ENCODE measurements at places on chromosomes 11 and 22.
A peak's percentile ranks its signal among the peaks of the same experiment; 100 is the strongest.

DNA sequence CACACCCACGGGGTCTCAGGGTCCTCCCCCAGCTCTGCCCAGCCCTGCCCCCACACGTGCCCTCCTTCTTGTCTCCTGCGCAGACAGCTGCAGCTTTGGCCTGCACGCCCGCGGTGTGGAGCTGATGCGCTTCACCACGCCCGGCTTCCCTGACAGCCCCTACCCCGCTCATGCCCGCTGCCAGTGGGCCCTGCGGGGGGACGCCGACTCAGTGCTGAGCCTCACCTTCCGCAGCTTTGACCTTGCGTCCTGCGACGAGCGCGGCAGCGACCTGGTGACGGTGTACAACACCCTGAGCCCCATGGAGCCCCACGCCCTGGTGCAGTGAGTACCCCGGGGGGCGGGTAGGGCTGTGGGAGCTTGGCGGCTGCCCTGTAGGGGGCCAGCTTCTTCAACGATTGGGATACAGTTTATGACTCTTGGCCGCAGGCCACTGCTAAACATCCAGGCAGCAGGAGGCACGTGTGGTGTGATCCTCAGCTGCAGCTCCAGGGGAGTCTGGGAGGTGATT is 30.8 kb downstream of the ST14 start:
- DNase-seq, result no peak

DNA sequence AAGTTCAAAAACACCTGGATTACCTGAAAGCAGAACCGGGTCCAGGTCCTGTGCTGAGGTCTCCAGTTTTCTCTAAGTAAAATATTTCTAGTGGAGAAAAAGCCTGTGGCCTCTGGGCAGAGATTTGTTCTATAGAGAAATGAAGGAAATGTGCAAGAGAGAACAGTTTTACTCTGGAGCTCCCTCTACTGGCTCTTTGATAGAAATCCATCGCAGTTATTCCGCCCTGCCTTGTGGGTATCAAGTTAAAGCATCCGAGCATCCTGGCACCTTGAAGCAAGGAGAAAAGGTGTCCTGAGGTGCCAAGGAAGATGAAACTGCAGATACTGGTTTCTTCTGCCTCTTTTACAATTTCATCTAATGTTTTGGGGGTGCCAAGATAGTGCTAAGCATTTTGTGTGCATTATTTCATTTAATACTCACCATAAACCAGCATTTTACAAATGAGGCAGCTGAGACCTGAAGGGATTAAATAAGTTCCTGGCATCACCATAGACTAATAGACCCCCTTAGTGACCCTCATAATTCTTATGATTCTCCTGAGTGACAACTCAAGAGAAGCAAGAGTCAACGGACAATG is 113.1 kb upstream of the HSD17B12 start:
- no peak for DNase-seq

- no peak for DNase-seq
Observed at GRCh38 chr11:90197377-90197776, 25.5 kb downstream of the CHORDC1 start.

GRCh38 chr22:50599816-50600455 is 657 bp upstream of the MAPK8IP2 start:
- DNase-seq, result peak; percentile 36

- DNase-seq, result no peak
Observed at GRCh38 chr11:115377882-115378296, 126.3 kb downstream of the CADM1 start.

- no peak for DNase-seq
Observed at GRCh38 chr22:46509416-46510089, 27.9 kb downstream of the CELSR1 start.

GRCh38 chr11:110311783-110312579 is 15.6 kb upstream of the RDX start:
- no peak for DNase-seq

GRCh38 chr11:112941104-112941503 is 20.1 kb upstream of the NCAM1 start:
- DNase-seq, result no peak

DNA sequence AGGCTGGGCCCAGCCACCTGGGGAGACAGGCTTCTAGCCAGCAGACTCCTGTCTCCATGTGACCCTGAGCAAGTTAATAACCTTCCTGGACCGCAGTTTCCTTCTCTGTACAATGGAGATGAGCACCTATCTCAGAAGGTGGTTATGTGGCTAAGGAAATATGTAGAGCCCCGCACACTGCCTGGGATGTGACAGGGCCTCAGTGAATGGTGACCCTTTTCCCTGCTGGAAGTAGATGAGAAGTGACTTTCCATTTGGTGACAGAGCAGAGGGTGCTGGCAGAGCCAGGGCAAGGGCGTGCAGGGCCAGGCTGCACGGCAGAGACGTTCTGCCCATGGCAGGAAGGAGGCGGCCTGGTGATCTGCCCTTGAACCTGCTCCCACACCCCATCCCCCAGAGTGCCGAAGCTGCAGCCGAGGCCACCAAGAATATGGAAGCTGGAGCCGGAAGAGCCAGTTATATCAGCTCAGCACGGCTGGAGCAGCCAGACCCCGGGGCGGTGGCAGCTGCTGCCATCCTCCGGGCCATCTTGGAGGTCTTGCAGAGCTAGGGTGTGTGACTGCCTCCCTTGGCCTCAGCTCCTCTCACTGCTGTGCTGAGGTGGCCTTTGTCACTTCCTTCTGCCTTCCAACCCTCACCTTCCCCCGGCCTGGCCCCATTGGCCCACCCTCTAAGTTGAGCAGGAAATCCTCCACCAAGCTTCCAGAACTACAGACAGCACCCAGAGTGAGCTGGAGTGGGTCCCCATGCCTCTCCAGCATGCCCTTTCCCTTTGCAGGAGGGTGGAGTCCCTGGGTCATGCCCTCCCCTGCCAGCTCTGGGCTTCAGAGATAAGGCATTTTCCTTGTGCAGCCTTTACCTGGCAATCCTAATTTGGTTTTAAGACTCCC is 13.2 kb downstream of the TKFC start:
- DNase-seq, result no peak

GRCh38 chr11:74686792-74687191 is 44.4 kb downstream of the CHRDL2 start:
- no peak for DNase-seq

- no peak for DNase-seq
Observed at GRCh38 chr11:83648610-83649527, 362.7 kb upstream of the CCDC90B start.

- DNase-seq, result no peak
Observed at GRCh38 chr11:58640386-58641023, 18.0 kb downstream of the CNTF start.

DNA sequence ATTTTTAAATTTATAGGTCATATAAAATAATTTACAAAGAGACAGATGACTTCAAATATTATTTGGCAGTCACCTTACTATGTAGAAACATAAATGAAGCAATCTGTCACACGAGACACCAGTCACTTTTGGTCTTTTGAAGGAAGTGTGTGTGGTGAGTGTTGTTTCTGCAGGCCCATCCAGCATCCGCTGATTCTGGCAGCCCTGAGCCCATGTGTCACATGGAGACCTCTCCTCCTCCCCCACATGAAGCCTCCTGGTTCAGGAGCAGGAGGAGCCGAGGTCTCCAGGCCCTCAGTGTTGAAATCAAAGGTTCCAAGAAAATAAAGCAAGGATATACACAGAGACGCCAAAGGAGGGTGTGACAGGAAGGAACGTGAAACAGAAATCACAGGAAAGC is 60.1 kb downstream of the ARFGAP3 start:
- DNase-seq, result no peak

GRCh38 chr11:110349138-110349996 is 53.0 kb upstream of the RDX start:
- peak; percentile 7 for DNase-seq

- no peak for DNase-seq
Observed at GRCh38 chr22:30863081-30863833, 105.3 kb downstream of the MORC2 start.

GRCh38 chr11:60966890-60967289 is 4.6 kb upstream of the CD6 start:
- no peak for DNase-seq

- no peak for DNase-seq
Observed at GRCh38 chr22:46806794-46807193, 44.3 kb downstream of the TBC1D22A start.

- DNase-seq, result no peak
Observed at GRCh38 chr11:62204430-62204829, 4.0 kb upstream of the SCGB2A1 start.

DNA sequence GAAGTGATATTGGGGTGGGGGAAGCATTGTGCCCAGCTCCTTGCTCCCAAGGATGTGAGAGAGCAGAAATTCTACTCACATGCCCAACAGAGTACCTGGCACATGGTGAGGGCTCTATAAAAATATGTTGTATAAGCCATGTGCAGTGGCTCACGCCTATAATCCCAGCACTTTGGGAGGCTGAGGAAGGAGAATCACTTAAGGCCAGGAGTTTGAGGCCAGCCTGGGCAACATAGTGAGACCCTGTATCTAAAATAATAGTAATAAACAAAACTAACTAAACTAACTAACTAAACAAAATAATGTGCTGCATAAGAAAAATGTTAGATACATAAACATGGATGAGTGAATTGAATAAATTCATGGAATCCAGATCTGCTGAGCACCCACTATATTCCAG is 33.2 kb upstream of the LRRC32 start:
- no peak for DNase-seq

DNA sequence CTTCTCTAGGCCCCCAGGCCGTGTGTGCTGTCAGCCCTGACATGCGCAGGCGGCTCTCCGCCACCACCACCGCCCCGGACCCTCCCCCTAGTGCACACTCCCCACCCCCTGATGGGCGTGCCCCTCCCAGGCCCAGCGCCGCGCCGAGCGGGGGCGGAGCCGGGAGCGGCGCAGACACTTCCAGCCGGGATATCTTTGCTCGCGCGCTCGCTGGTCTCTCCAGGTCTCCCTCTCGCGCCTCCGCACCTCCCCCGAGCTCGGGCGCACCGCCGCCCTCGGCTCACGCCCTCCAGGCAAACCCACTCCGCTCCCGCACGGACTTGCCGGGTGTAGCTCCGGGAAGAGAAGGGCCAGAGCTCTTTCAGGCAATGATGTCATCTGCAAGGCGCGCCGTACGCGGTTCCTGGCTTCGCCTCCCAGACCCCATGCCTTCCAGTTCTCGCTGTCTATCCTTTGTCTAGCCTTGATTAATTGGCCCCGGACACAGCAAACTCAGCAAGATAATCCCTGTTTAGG is at the start of gene SCN3B:
Gene SCN3B (minus strand): TSS at position 59 of the 516 bp plus-strand sequence. CDS start 823 bp downstream, outside the sequence.
- DNase-seq, result no peak

GRCh38 chr11:112565551-112565950 is 304.9 kb upstream of the PLET1 start:
- no peak for DNase-seq

GRCh38 chr11:132977746-132978145 is 554.6 kb downstream of the OPCML start:
- DNase-seq, result no peak

GRCh38 chr11:64251016-64251752 is at the start of gene PLCB3:
Gene PLCB3, plus strand, starts transcription at chr11:64251530. Its CDS starts 120 bp downstream, at chr11:64251650.
- DNase-seq, result no peak

GRCh38 chr11:64501500-64502427 is 89.3 kb upstream of the SLC22A12 start:
- DNase-seq, result no peak

GRCh38 chr11:62880231-62880802 is 379 bp upstream of the SLC3A2 start:
- DNase-seq, result no peak

- DNase-seq, result no peak
Observed at GRCh38 chr11:45400591-45400990, 114.5 kb upstream of the SYT13 start.

- DNase-seq, result no peak
Observed at GRCh38 chr11:41458154-41458553, 1.3 kb downstream of the LRRC4C start.

DNA sequence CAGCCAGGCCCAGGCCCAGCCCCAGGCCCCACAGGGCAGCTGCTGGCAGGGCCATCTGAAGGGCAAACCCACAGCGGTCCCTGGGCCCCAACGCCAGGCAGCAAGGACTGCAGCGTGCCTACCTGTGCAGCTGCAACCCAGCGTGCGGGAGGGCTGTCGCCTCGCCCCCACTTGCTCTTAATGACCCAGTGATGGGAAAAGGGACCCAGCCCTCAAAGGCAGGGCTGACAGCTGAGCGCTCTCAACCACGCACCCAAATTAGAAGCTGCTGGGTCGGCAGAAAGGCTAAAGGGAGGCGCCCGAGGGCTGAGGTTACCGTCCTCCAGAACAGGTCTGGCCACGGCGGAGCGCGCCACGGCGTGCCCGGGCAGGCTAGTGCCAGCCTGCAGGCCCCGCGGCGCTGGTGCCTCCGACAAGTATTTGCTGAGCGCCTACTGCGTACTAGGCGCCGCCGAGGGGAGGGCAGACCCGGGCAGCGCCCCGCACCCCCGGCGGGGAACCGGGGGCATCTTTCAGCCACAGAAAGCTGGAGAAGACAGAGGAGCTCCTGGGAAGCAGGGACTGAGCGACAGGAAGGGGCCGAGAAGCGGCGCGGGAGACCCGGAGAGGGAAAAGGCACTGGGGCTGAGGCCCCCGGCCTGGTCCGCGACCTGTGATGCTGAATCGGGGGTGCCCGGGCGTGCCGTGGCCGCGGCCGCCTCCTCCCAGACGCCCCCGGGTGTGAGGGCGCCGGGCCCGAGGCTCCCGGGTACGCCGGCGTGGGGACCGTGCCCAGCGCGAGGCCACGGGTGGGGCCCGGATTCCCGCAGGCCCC is 773 bp downstream of the HRAS start:
- DNase-seq, result no peak

DNA sequence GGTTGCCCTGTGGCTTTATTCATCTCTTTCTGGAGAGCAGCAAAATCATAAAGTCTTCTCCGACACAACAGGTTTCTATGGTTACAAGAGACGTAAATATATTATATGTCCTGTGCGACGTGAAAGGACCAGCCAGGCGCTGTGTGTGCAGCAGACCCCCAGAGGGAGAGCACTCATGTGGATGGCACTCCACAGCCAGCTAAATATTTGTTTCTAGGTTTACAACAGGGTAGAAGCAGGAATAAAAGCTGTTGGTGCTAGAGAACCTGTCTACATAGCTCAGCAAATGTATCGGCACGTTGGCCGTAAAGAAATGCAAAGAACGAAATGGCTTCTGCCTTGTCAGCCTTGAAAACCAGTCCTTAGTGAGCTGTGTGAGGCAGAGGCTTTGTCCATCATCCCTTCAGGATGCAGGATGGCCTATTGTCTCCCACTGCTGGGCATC is 133.8 kb upstream of the PITPNB start:
- no peak for DNase-seq

GRCh38 chr11:103157542-103157941 is 48.3 kb downstream of the DYNC2H1 start:
- DNase-seq, result no peak

DNA sequence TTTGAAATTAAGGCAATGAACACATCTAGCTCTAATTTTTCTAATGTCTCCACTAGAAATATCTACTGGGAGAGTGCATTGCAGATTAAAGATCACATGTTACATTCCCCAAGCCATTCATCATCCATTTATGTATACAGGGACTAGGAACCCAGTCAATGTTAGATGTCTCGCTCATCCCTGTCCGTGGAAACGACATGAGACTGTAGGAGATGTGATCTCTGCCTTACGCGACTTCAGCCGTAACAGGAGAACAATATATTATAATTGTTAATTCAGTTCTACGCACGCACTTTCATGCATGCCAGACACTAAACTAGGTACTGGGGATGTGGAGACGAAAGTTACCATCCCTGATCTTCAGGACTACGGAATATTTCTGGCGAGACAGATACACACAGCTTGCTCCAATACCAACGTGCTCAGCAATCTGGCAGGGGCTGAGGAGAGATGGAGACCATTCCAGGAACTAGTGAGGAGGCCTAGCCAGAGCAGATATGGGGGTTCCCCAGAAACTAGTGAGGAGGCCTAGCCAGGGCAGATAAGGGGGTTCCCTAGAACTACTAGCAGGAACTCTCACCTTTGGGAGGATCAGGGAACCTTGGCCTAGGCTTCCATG is 706 bp downstream of the DCPS start:
- no peak for DNase-seq
